CD4-positive, alpha-beta T cell treated with Interleukin-17A for 4 hours (primary cell): ENCODE measurements at places on chromosomes 6 and 20.

DNA sequence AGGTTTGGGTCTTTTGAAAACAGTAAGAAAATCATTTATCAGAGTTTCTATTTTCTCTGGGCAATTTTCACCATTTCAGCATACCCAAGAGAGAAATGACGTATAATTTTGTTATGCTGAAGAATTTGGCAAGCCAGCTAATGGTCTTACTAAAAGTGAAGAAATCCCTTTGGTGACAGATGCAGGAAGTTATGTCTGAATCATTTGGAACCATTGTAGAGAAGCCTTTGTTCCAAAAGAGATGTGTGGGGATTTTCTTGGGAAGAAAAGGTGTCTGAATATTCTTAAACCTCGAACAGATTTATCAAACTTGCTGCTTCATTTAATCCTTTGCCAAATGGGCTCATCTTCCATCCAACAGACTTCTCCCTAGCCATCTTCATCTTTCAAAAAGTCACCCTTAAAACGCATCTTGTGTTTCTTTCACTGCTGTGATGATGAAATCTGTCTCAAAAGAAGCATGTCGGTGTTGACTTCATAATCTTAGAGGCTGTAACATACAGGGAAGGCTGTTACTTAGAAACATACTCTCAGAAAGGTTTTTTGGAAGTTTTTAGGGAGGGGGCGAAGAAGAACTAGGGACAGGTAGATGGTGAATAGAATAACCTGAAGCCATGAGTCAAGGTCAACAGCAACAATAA lies 39.5 kb downstream of the CITED2 start:
- DNase-seq: no peak

GRCh38 chr20:10356628-10357027 lies 77.4 kb downstream of the MKKS start:
- DNase-seq: no peak

GRCh38 chr6:30684386-30685156 lies 1.9 kb downstream of the PPP1R18 start:
- peak; percentile 75 for DNase-seq

- DNase-seq: no peak
Measured at GRCh38 chr6:141726248-141726647, 406.5 kb upstream of the GJE1 start.

GRCh38 chr6:128239146-128239545 lies 281.3 kb downstream of the PTPRK start:
- no peak for DNase-seq

DNA sequence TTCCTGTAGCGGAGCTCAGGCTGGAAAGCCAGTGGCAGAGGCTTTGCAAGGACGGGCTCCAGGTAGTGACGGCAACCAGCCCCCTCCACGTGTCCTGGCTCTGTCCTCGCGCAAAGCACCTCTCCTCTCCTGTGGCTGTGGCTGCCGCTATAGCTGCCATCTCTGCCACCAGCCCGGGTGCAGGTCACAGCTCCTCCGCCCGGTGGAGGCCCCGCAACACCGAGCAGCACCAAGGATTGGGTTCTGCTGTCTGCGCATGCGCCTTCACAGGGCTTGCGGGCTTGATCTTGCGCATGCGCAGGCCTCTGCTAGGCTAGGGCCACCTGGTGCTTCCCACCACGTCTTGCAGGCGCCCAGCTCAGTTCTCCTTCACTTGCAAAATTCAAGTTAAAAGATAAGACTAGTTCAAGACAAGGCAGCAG lies 625.4 kb downstream of the QKI start:
- DNase-seq: peak; percentile 59

DNA sequence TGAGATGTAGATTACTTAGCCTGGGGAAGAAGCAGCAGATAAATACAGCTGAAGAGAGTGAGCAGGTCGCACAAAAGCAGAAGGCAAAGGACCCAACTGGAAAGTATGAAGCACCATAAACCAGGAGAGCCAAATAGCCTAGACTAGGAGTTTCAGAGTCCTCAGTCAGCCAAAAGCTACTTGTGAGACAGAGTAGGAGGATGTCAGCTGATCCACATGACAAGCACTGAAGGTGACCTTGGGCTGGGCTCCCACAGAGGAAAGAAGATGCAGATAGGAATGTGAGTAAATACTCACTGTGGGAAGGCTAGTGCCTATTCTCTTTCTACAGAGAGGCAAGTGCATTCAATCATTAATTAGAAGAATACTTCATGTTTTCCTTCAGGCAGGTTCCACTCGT lies 274.0 kb upstream of the POU3F2 start:
- no peak for DNase-seq

DNA sequence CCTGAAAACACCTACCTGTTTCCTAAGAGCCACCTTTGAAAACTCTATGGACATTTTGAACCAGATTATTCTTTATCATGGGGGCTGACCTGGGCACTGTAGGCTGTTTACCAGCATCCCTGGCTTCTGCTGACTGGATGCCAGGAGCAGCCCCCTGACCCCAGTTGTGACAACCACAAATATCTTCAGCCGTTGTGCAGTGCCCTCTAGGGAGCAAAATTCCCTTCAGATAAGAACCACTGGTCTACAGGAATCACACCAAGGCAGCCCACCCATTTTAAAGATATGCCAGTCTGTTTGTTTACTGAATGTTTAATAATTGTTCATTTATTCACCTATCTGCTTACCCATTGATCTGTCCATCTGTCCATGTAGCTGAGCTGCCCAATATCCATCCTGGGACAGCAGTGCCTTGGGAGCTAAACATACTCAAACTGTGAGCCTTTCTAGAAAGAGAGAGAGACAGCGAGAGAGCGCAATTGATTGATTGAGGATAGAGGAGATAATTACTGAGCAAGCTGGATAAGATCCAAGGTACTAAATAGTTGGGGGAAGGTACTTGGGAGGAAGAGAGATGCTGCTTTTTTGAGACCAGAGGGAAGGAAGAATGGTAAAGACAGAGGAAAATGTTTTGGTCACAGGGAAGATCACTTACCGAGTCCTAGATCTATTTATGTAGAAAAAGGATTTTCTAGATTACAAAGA lies 276.8 kb downstream of the NRN1 start:
- no peak for DNase-seq

DNA sequence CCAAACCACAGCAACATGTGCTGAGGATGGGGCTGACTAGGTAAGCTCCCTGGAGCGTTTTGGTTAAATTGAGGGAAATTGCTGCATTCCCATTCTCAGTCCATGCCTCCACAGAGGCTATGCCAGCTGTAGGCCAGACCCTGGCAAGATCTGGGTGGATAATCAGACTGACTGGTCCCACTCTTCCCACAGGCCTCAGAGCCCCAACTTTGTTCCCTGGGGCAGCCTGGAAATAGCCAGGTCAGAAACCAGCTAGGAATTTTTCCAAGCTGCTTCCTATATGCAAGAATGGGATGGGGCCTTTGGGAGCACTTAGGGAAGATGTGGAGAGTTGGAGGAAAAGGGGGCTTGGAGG lies 1.5 kb upstream of the VEGFA start:
- no peak for DNase-seq

DNA sequence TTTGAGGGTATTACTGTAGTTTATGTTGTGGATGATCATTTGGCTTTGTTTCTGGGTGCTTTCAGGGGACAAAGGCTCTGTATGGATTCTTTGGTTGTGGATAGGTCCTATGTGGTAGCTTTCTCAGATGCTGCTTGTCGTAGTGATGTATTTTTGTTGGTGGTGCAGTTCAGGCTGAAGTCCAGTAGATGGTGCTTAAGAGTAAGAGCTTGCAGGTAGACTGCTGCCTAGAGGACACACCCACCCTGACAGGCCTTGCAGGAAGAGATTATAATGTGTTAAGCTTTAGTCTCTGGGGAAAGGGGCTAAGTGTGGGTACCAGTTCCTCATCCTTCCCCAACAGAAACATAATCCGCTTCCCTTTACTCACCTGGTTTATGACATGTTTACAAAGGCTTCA lies 62.6 kb upstream of the ADGRB3 start:
- no peak for DNase-seq

- no peak for DNase-seq
Measured at GRCh38 chr6:47734831-47735481, 36.6 kb downstream of the ADGRF4 start.

DNA sequence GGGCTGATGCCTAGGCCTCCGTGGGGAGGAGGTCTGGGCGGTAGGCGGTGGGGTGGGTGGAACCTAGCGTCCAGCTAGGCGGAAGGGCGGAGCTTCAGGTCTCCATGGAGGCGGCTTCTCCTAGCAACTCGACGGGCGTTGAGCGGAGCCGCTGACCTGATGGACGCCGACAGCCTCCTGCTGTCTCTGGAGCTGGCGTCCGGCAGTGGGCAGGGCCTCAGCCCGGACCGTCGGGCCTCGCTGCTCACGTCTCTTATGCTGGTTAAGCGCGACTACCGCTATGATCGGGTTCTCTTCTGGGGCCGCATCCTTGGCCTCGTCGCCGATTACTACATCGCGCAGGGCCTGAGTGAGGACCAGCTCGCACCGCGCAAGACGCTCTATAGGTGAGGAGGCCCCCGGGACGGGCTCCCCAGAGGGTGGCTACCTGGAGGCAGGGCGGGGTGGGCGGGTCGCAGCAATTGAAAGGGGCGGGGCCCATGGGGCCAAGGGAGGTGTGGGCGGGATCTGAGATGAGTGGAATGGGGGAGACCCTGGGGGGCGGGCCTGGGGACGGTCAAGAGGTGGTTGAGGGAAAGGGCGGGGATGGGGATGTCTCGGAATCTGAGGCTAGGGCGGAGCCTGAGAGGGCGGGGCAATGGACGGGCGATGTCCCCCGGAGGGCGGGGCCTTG lies at the start of gene RSPH9:
Gene RSPH9, plus strand, starts transcription at position 97 of the 673 bp plus-strand sequence. Its CDS starts 63 bp downstream, at position 160.
- DNase-seq: peak; percentile 77

- DNase-seq: no peak
Measured at GRCh38 chr20:31617432-31618104, 12.5 kb downstream of the ID1 start.

GRCh38 chr20:49935746-49936152 lies 448 bp upstream of the RNF114 start:
- DNase-seq: peak; percentile 10

- DNase-seq: no peak
Measured at GRCh38 chr20:44023515-44024371, 109.1 kb downstream of the TOX2 start.

- DNase-seq: no peak
Measured at GRCh38 chr6:96466147-96466863, 55.3 kb upstream of the UFL1 start.

- no peak for DNase-seq
Measured at GRCh38 chr6:143224516-143224915, 163.8 kb downstream of the AIG1 start.

GRCh38 chr6:21731411-21732031 lies 138.0 kb downstream of the SOX4 start:
- no peak for DNase-seq

DNA sequence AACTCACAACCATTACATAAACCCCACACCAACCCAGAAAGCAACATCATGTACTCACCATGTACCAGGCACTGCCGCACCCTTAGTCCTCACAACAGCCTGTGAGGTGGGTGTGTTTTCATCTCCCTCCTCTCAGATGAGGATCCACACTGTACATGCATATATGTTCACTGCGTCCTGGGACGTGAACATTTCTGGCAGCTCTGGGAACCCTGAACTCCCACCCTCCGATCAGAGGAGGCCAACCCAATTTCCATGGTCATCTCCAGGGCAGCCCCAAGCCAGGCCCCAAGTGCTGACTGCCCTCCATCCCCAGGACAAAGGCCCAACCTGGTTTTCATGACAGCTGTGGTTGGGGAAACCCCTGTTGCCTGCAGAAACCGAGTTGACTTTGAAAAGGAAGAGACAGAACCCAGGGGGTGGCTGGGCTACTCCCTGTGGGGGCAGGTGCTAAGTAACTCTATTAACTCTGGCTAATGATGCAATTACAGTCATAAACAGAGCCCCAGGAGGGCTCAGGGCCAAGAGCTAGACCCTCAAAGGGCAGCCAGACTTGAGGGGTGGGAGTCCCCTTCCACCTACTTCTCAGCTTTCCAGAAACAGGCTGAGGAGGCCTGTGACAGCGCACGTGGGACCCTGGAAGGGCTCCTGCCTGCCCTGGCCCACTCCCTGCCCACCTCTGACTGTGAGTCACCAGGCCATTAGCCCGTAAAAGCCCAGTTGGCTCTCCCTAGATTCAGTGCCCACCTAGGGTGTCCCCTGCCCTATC lies 2.6 kb downstream of the TFEB start:
- peak; percentile 56 for DNase-seq

- DNase-seq: no peak
Measured at GRCh38 chr20:3674995-3675900, 6.6 kb downstream of the ADAM33 start.

GRCh38 chr6:157629220-157629619 lies 193.8 kb upstream of the SNX9 start:
- DNase-seq: peak; percentile 11

- DNase-seq: no peak
Measured at GRCh38 chr6:71056656-71057055, 99.8 kb upstream of the B3GAT2 start.

- no peak for DNase-seq
Measured at GRCh38 chr6:101393829-101394251, 332 bp downstream of the GRIK2 start.

DNA sequence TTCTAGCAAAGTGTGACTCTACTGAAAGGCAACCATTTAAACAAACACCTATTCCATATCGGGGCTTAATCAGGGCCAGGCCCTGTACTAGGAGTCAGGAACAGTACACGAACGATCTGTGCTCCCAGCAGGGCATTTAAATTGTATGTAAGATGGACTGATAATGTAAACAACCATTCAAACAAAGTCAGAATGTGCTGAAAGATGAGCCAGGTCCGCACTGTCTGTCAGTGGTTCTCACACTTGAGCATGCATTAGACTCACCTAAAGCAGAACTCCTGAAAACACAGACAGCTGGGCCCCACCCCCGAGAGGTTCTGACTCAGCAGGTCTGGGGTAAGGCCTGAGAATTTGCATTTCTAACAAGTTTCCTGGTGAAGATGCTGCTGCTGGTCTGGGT lies 81.6 kb downstream of the PXDC1 start:
- DNase-seq: no peak

GRCh38 chr6:36862164-36862847 lies 12.3 kb downstream of the PPIL1 start:
- no peak for DNase-seq

DNA sequence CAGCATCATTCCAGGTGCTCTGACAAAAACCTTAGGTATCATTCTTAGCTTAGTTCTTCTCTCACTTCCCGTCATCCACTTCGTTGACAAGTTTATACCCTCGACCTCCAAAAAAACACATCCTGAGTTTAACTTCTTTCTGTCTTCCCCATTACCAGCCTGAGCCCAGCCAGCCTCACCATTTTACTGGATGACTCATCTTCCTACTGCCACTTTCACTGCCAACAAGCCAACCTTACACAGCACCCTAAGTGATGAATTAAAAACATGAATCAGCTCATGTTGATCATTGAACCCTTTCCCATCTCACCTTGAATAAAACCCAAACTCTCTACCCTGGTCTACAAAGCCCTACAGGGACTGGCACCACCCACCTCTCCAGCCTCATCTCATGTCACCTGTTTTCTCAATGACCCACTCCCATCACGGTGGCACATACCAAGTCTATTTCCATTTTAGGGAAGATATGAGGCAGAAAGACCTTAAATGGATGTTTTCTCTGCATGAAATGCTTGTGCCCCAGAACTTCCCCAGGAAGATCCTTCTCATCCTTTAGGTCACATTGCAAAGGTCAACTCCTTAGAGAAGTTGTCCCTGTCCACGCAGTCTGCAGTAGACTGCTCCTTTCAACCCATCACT lies 9.9 kb upstream of the UST start:
- DNase-seq: no peak

GRCh38 chr6:26392932-26393636 lies 9.0 kb upstream of the BTN3A1 start:
- DNase-seq: no peak

- DNase-seq: no peak
Measured at GRCh38 chr20:50558483-50558925, 48.3 kb downstream of the PTPN1 start.

- DNase-seq: no peak
Measured at GRCh38 chr6:11282245-11282644, 49.8 kb upstream of the NEDD9 start.

GRCh38 chr6:130041594-130041993 lies 23.2 kb downstream of the L3MBTL3 start:
- no peak for DNase-seq
